Skeletal muscle cell (primary cell): ENCODE measurements at places on chromosomes 11 and 22.

GRCh38 chr11:116642902-116643301 lies 129.9 kb downstream of the BUD13 start:
- no peak for DNase-seq

DNA sequence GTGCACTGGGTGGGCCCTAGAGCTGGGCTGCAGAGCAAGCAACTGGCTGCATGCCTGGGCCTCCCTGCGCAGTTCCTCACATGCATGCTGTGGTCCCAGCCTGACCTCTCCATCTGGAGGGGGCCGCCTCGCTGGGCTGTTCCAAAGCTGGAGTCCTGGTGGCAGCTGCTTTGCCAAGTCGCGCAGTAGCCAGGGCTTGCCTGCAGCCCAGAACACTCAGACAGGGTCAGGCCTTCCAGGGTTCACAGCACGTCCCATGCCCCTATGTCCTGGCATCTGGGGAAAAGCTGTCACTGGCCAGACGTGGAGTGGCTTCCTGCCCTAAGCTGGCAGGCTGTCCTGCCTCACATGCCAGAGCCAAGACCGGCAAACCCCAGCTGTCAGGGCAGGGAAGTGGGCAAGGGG lies 16.5 kb upstream of the CDC42EP2 start:
- DNase-seq = no peak

DNA sequence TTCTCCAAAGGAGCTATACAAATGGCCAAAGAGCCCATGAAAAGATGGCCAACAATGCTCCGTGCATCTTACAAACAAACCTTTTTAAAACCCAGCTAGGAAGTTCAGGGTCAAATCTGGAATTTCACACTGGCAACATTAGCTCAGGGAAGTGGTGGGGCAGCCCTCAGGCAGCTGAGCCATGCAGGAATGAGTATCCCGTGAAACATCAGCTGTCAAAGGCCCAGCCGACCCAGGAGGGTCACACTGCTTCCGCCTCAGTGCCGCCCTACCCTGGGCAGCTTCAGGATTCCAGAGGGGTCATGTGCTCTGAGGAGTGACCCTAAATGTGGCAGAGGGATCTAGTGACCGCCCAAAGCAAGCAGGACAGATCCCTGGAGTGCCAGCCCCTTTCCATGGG lies 73.4 kb downstream of the LINC01488 start:
- no peak for DNase-seq

DNA sequence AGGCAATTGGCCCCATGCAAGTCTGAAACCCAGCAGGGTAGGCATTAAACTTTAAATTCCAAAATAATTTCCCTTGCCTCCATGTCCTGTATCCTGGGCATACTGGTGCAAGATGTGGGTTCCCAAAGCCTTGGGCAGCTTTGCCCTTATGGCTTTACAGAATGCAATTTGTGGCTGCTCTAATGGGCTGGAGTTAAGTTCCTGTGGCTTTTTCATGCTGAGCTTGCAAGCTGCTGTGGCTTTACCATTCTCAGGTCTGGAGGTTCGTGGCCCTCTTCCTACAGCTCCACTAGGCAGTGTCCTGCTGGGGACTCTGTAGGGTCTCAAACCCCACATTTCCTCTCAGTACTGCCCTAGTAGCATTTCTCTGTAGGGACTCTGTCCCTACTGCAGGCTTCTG lies 15.0 kb upstream of the BIRC3 start:
- no peak for DNase-seq

- no peak for DNase-seq
These were observed 459.6 kb downstream of the TBC1D22A start for GRCh38 chr22:47221840-47222615.
